Motor neuron (in vitro differentiated cells): ENCODE measurements at places on chromosomes 7 and 10. TPM values are rescaled to one million over a fixed set of nuclear protein-coding genes. Genes with fewer than 3 reads are reported as not detected.

ARHGEF35 gene
- total RNA-seq, result 0.31 TPM in 1 of 2 replicates, not detected in the other

LRRTM3 gene
- total RNA-seq, result 10.8 and 11.4 TPM in 2 replicates

NOD1 gene
- 6.8 and 7.6 TPM in 2 replicates for total RNA-seq

GIMAP4 gene
- 0.57 and 1.0 TPM in 2 replicates for total RNA-seq

SPAM1 gene
- 0.28 and 0.53 TPM in 2 replicates for total RNA-seq

ZNF716 gene
- total RNA-seq, result not detected in 2 replicates

KEL gene
- total RNA-seq, result 0.37 and 0.86 TPM in 2 replicates

UBE2D1 gene
- 22.4 and 24.7 TPM in 2 replicates for total RNA-seq

PPP1R3A gene
- total RNA-seq, result not detected in 2 replicates

NACAD gene
- total RNA-seq, result 13.5 and 13.8 TPM in 2 replicates

ANKRD7 gene
- total RNA-seq, result not detected in 2 replicates
